ENCODE measurements at places on chromosomes 12 and 14. TPM values are rescaled to one million over a fixed set of nuclear protein-coding genes. Genes with fewer than 3 reads are reported as not detected.

Gene TAMALIN
- 9.2 TPM for total RNA-seq

Gene MBIP
- 15.6 TPM for total RNA-seq

Gene INHBC
- not detected for total RNA-seq

Gene SERPINA9
- total RNA-seq, result not detected

Gene MYL2
- not detected for total RNA-seq
